DMS79 treated with DMSO at 0.1 percent for 48 hours (cell line): ENCODE measurements at places on chromosomes 13 and 19.
A peak's percentile ranks its signal among the peaks of the same experiment; 100 is the strongest.

GRCh38 chr19:20423381-20424197 is 142.0 kb downstream of the ZNF737 start:
- no peak for DNase-seq

DNA sequence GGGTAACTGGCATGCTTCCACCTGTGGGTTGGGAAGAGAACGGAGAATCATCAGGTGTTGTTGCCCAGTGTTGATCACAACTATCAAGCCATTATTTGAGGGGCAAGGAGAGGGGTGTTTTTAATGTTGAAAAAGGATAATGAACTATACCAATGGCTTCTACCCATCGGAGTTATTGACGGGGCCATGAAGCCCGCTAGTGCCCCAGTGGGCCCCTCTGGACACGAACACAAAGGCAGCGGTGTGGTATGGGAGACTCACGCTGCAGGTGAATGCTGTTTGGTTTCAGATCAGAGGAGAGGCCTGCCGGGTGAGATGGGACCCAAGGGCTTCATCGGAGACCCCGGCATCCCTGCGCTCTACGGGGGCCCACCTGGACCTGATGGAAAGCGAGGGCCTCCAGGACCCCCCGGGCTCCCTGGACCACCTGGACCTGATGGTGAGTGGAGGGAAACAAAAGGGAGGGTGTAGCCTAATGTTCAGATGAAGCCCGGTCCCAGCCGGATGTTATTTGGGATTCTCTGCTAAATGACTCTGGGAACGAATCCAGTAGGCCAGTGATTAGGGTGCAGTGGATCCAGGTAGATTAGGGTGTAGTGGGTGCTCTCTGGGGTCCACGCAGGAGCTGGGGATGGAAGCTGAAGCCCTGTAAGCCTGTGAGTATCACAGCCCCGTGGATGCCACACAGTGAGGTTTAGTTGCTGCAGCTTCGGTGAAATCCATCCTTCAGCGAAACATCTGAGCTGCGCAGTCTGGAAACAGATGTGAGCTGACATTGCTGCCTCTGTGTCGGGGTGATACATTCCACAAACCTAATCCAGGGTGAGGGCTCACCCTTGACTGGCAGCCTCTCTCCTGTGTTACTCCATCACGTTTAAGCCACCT is 111.3 kb downstream of the RAB20 start:
- DNase-seq = no peak

DNA sequence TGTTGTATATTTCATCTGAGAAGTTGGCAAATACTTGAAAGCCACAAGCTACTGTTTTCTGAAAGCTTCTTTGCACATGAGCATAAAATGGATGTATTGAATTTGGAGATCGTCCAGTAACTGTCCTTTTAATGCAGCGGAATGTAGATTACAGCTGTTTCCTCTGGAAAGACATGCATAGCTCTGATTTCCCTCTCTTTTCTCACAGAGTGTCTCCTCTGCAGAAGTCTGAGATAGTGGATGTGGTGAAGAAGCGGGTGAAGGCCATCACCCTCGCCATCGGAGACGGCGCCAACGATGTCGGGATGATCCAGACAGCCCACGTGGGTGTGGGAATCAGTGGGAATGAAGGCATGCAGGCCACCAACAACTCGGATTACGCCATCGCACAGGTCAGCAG is 283.0 kb downstream of the SHISA2 start:
- DNase-seq = no peak

DNA sequence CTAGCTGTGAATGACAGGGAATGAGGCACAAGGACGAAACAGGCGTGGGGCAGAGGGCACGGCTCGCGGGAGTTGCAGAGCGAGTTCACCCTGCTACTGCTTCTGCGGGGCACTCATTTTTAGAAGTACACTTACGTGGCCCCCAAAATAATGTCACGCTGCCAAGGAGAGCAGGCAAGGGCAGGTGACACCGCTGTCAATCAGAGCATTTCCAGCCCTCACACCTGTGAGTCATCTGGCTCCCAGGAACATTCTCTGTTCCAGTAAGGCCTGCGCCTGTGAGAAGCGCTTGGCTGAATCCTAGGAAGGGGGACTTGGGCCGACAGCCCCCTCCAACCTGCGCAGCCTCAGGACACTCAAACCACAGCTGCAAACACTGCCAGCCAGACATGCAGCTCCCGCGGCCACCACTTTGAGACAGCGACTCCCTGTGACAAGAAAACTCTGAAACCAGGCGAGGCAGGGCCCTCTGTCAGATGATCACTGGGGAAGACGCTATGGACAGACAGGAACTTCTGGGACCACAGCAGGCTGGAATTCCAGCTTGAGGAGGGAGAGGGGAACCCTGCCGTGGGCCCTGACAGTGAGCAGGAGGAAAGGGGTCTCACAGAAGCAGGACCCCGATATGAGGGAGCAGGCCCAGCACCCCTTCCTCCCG is 12.7 kb downstream of the DOT1L start:
- no peak for DNase-seq

- DNase-seq = peak; percentile 66
Measured at GRCh38 chr19:54168174-54168917, 4.6 kb downstream of the TMC4 start.

GRCh38 chr19:58218899-58219298 is 9.8 kb upstream of the ZNF544 start:
- DNase-seq = no peak

DNA sequence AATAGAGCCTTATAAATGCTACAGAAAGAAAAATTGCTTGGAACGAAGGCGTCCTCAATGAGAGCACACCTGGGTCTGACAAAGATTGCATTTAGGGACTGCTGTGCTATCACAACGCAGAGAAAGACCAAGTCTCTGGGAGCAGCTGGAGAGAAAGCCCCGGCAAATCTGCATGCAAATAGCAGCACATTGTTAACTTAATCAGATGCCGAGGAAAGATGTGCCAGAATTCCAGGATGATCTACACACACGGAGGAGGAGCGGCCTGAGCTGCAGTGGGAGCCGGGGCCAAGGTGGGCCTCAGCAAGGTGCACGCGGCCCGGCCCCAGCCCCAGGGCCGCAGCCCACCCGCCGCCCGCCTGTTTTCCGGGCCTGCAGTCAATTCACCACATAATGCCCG is 1.4 kb downstream of the ZNF536 start:
- DNase-seq = no peak

GRCh38 chr13:106879806-106880205 is 311.9 kb upstream of the ARGLU1 start:
- DNase-seq = no peak

GRCh38 chr19:22634450-22634827 is 315 bp downstream of the ZNF492 start:
- DNase-seq = no peak

GRCh38 chr19:16098416-16098768 is 13.3 kb upstream of the RAB8A start:
- no peak for DNase-seq

DNA sequence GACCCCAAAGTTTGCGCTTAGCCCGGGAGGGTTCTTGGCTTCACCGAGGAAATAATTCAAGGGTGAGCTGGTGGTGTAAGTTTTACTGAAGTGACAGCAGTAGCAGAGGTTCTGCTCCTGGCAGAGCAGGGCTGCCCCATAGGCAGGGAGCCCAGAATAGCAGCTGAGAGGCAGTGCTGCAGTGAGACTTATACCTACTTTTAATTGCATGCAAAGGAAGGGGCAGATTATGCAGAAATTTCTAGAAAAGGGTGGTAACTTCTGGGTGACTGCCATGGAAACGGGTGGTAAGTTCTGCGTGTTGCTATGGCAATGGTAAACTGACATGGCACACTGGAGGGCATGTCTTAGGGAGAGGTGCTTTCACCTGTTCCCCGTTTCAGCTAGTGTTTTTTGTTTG is 17.5 kb upstream of the CAMSAP3 start:
- no peak for DNase-seq

GRCh38 chr19:44890366-44891015 is 563 bp upstream of the TOMM40 start:
- DNase-seq = peak; percentile 100

GRCh38 chr19:10230173-10230860 is 814 bp downstream of the S1PR2 start:
- peak; percentile 6 for DNase-seq

- no peak for DNase-seq
Measured at GRCh38 chr19:30549151-30549550, 177.0 kb downstream of the ZNF536 start.

- no peak for DNase-seq
Measured at GRCh38 chr19:35266520-35267352, 2.0 kb upstream of the USF2 start.

DNA sequence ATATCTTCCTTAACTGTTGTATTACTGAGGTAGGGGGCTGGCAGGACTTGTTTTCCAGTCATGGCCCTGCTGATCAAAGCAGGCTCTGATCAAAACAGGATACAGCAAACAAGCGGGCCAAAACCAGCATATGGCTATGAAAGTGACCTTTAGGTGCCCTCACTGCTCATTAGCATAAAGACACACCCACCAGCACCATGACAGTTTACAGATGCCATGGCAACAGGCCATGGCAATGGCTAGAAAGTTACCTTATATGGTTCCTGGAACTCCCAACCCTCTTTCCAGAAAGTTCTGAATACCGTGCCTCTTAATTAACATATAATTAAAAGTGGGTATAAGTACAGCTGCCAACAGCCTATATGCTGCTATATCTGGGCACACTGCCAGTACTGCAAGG is 551.4 kb upstream of the SGCG start:
- DNase-seq = no peak
